ENCODE measurements at places on chromosomes 6 and 20. TPM values are rescaled to one million over a fixed set of nuclear protein-coding genes. Genes with fewer than 3 reads are reported as not detected.
A peak's percentile ranks its signal among the peaks of the same experiment; 100 is the strongest.

- peak; percentile 89 for DNase-seq
Measured at GRCh38 chr6:41591859-41592502, 45.8 kb downstream of the FOXP4 start.

DNA sequence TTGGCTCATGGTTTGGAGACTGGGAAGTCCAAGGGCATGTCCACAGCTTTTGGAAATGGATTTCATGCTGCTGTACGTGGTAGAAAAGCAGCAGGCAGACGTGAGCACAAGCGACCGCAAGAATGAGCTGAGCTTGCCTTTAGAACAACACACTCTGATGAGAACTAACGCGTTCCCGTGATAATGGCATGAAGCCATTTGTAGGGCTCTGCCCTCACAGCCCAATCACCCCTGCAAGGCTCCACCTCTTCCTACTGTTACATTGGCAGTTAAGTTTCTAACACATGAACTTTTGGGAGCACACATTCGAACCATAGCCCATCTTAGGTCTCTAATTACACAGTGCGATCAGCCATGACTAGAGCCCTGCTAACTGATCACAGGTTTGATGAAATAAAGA is 107.5 kb upstream of the TMEM170B start:
- no peak for DNase-seq

DNA sequence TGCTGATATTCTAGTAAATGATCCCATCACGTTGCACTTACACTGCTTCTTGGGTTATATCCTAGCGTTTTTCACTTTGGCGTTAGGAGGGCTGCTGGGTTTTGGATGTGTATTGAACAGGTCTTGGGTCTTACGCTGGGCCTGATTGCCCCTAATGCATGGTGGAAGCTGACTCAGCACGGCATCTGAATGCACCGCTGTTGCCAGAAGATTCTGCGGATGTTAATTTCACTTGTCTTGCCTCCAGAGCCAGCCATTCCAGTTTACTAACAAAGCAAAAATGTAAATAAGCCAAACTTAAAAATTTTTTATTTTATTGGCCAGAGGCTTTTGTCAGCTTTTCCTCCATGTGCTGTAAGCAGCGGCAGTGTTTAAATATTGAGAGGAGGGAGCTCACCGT is 233.5 kb downstream of the TMEM242 start:
- no peak for DNase-seq

DNA sequence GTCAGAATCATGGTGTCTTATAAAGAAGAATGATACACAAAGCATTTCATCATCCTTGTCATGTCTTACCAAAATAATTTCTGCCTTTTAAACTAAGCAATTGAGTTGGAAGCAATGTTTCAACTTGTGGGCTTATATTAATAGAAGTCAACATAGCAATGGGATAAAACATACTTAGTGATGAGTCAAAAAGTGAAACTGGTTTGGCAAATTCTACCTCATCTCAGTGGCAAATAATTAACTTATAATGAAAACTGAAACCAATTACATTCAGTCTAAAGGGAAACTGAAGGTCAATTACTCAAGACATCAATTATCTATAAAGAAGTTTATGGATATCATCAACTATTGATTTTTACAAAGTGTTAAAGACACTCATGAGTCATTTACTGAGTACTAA is 463.8 kb downstream of the BMP2 start:
- no peak for DNase-seq

GRCh38 chr6:85285114-85285513 is 164.8 kb upstream of the NT5E start:
- no peak for DNase-seq

DNA sequence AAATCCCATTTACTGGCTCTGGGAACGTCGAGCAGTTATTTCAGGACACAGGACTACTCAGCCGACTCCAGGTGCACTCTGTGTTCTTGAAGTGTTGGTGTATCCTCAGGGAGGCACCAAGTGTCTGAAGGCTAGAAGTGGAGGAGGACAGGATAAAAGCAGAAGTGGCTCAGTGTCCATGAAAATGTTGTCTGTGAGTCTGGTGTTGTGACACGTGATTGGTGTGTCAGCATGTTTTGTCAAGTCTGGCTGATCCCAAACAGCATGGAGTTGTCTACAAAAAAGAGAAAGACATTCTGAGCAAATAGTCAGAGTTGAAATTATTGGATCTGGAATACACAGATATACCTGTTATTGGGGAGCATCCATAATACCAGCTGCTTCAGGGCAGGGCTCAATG is 30.3 kb downstream of the SCGN start:
- DNase-seq: no peak

DNA sequence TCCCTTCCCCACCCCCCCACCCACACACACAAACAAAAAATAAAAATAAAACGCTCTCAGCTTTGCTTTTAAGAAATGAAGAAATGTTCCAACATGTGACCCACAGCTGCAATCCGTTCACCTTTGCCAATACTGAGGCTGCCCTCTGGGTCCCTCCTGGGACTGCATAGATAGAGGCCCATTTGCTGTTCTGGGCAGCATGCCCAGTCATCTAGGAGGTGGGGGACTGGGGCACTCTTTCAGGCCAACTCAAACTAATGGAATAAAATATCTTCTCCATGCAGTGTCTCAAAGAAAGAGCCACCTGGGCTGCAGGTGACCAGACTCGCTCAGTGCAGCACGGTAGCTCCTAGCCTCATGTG is 79.9 kb downstream of the SLC22A3 start:
- peak; percentile 83 for DNase-seq

DNA sequence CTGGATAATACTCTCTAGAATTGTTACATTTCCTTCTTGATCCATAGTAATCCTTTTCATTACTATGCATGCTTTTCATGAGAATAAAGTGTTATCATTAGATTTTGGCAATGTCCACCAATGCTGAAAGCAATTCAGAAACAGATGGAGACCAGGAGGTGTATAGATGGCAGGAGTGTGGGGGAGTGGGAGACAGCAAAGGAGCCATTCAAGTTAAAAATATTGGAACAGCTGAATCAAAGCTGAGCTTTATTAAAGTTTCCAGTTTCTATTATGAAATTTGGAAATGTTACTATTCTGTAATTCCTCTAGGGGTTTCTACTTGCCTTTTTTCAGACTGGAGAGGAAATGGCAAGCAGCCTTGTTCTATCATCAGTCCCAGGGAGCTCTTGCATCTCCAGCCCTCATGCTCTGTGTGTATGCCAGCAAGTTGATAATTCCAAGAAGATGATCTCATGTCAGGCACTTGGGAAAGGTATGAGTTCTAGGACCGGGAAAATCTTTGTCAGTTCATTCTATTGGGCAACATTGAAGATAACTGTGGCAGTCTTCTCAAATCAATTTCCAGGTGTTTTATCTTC is 228.0 kb downstream of the CD109 start:
- DNase-seq: no peak

DNA sequence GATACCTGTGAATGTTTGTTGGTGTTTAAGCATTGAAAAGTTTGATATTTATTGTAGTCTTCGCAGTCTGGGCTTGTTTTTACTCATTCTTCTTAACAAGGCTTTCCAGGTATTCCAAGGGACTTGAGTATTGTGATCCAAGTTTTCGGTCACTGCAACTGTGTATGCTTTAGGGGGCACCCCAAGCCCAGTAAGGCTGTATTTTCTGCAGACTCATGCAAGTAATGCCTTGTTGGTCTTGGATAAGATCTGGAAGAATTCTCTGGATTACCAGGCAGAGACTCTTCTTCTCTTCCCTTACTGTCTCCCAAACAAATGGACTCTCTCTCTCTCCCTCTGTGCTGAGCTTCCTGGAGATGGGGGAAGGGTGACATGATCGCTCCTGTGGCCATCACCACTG is 82.1 kb downstream of the RFPL4B start:
- no peak for DNase-seq

DNA sequence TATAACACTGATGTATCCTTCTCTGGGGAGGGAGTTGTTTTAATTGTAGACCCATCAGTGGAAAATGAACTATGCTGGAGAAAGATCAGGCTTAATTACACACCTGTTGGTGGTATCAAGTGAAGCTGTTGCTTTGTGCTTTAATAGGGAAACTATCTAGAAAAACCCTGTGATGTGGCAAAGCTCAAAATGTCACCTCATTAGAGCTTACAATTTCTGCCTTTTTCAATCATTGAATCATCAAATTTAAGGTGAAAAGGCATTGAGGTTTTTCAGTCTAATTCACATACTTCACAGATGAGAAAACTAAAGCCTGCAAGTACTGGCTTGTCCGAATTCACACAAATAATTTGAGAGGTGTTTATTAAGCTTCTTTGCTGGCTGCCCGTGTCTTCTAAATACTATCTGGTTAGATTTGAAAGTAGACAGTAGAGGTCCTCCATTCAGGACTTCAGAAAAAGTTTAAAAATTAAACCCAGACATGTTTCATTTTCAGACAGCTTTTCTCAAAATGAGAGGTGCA is 143.3 kb upstream of the MAP3K7 start:
- DNase-seq: no peak

Gene PRKN
- 17.0 TPM for total RNA-seq

All from stomach (tissue), 19 donors.